ENCODE measurements at places on chromosomes 16 and 17.

GRCh38 chr16:84423416-84423837, 55.1 kb downstream of the ATP2C2 start:
- DNase-seq = peak; percentile 11

DNA sequence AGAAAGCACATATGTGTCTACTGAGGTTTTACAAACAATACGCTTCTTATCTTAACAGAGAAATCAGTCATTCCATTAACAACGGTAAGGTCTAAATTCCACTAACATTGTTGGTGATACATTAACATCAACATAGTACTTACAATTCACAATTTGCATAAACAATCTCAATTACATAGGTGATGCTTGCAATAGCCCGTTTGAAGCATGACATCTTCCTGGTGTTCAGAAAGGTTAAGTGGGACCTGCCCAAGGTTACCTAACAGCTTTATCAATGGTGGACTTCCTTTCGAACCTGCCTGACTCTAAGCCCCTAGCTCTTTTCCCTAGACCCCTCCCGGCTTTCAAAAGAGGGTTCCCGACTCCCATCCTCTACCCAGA, 699 bp downstream of the FAM222B start:
- DNase-seq = no peak

- no peak for DNase-seq
These were observed 314.9 kb downstream of the PMP22 start for GRCh38 chr17:14950216-14950615.

DNA sequence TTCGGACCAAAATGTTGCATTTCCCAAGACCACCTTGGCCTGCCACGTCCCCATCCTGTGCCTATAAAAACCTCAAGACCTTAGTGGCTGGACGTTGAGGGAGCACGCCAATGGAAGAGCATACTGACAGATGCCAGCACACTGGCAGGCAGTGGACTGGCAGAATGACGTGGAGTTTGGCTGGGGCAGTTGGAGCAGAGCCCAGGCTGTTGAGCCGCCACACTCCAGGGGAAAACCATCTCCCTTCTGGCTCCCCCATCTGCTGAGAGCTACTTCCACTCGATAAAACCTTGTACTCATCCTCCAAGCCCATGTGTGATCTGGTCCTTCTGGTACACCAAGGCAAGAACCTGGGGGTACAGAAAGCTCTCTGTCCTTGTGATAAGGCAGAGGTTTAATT, 494.1 kb downstream of the CDH11 start:
- DNase-seq = no peak

- no peak for DNase-seq
These were observed 641 bp downstream of the SBK1 start for GRCh38 chr16:28292731-28293600.

DNA sequence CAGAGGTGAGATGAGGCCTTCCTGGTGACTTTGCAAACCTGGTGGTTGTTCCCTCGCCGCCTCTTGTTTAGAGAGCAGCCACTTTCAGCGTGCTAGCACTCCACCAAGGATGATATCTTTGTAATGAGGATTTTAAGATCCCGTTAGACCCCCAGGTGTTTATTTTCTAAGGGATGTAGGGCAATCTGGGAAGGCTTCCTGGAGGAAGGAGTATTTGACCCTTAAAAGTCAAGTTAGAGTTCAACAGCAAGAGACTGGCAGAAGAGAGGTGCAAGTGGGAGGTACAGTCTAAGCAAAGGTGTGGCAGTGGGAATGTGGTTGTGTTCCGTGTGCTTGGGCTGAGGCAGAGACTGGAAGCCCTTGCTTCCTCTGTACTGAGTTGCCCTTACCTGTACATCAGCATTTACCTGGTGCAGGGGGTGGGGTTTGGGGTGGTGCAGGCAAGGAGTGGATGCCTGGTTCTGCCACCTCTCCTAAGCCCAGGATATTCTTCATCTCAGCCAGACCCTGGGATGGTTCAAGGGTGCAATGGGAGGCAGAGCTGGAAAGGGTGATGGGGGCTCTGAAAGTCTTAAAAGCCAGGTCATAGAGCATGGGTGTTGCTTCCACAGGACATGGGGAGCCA, 83.6 kb downstream of the SDR42E1 start:
- DNase-seq = no peak

DNA sequence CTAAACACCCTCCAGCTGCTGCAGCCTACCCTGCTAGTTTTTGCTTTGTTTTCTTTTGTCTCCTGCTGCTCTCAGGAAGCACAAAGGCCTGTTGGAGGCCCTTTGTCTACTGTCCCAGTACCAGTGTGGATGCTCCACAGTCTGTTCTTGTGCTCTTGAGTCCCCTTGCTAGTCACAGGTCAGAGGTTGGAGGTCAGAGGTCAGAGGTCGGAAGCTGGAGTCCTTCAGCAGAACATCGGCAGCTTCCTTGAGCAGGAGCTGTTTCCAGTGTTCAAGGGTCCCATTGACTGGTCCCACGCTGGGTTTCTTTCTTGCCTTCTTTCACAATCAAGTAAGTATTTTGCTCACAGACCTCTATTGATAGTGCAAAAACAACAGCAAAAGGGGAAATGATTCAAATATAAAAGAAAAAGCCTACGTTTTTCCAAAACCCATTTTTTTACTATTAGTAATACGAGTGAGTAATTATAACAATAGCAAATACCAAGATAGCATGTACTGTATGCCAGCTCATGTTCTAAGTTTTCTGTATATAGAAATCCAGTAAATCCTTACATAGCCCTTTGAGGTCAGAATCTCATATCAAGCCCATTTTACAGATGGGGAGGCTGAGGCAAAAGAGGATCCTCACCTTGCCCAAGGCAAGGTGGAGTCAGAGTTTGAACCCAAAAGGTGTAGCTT, 10.9 kb upstream of the IL34 start:
- DNase-seq = no peak

DNA sequence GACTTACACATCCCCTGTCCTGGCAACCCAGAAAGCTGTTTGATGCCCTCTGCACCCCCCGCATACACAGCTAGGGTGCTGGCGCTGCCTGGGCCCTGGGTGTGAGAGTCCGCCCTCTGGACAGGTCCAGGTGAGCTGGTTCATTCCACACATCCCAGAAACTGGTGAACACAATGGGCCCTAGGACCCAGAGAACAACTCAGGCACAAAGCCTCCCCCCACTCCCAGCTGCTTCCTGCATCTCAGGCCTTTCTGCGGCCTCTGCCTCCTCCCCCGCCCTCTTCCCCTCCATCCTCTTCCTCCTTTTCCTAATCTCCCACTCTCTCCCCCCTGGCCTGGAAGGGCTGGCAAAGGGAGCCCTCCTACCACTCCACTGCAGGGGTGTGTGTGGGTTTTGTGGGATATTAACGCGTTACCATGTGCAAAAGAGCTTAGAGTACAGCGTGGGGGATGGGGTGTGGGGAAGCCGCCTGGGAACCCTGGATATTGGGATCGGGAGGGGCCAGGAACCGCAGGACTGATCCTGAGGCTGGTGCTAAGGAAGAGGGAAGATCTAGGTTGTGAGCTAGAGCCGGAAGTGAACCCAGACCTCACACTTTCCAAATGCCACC, 1.6 kb upstream of the PPP1R9B start:
- no peak for DNase-seq

GRCh38 chr17:50027172-50027880, 28.6 kb upstream of the ITGA3 start:
- DNase-seq = no peak

DNA sequence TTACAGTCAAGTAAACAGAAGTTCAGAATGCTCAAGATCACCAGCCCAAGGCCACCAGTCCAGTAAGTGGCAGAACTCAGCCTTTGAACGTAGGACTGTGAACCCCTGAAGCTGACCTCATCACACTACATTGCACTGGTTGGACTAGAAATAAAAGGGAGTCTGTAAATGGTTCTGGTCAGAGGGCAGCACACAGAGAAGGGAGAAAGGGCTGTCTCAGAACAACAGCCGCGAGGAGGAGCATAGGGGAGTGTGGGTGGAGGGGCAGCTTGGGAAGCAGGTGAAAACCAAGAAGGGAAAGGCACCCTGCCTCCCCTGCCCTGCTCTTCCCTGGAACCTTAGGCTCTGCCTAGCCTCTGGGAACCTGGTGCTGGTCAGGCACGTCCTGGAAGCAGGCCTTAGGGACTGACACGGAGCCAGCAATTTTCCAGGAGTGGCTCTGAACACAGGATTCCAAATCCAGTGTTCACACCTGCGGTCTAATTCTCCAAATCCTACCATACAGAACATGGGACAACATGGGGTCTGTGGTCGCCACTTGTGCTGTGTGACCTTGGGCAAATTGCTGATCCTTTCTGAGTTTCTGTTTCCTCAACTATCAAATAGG, 7.0 kb downstream of the PDILT start:
- DNase-seq = no peak

DNA sequence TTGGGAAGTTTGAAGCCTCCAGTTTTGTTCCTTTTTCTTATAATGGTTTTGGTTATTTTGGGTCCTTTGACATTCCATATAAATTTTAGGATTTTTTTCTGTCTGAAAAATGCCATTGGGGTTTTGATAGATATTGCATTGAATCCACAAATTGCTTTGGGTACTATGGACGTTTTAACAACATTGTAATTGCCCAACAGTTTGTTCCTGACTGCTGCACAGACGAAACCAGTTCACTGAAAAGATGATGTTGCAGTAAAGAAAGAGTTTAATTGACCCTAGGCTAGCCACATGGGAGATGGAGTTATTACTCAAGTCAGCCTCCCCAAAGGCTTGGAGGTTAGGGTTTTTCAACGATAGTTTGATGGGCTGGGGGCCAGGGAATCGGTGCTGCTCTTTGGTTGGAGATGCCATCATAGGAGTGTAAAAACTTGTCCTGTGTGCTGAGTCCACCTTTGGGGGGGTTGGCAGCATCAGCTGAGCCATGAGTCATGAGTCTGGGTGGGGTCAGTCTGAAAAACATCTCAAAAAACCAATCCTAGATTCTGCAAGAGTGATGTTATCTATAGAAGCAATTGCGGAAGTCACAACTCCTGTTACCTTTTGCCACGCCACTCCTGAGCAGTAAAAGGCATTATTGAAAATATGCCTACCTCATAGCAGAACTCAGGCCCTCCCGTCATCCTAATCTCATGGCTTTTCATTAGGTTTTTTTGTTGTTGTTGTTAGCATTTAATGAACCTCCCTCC, 2.7 kb upstream of the PRSS41 start:
- DNase-seq = no peak

GRCh38 chr16:1524366-1524765, 9.1 kb upstream of the TMEM204 start:
- DNase-seq = no peak

- DNase-seq = no peak
These were observed 4.0 kb downstream of the PRKCA start for GRCh38 chr17:66306446-66306845.

DNA sequence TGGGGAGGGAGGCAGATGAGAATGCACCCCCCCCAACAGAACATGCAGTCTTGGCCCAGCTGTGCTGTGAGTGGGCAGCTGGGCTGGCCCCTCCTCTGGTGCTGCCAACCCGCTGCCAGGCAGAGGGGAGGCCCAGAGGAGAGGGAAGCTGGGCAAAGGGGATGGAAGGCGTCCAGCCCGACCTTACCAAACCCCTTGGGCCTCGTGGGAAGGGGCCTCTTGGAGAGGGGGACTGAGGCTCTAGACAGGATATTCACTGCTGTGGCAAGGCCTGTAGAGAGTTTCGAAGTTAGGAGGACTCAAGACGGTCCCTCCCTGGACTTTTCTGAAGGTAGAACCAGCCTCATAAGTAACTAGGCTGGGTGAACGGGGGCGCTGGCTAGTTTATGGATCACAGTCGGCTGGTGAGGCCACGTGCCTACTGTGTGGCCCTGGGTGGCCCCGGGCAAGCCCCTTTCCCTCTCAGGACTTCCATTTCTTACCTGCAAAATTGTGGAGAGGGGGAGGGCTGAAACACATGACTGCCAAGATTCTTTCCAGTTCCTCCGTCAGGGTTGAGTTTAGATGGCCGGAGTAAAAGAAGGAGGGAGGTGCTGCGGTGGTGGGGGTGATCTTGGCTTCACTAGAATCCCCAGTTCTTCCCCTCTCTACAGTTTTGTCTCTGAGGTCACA, 857 bp upstream of the STAT5A start:
- peak; percentile 40 for DNase-seq

DNA sequence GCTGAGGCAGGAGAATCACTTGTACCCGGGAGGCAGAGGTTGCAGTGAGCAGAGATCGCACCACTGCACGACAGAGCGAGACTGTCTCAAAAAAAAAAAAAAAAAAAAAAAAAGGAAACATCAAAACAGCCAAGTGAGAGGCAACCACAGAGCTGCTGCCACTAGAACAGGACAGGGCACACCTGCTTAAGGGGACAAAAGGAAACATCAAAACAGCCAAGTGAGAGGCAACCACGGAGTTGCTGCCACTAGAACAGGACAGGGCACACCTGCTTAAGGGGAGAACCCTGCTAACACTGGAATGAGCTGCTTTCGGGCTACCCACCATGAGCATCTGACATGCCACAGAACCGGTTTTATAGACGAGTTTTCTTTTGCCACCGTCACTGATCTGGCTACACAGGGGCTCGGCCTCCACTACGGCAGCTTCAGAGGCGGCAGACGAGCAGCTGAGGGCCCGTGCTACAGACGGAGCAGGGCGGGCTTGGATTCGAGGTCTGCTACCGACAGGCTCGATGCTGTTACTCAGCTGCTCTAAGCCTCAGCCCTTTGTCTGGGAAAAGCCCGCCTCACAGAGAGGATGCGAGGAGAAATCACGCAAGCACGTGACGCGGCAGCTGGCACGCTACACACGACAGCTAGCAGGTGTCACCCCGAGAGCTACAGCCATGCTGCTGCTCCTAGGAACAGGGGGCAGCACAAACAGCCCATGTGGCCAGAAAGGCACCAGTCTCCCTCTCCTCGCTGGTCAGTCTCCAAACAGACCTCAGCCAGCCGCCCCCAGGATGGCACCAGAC, 2.0 kb downstream of the P4HB start:
- DNase-seq = no peak

DNA sequence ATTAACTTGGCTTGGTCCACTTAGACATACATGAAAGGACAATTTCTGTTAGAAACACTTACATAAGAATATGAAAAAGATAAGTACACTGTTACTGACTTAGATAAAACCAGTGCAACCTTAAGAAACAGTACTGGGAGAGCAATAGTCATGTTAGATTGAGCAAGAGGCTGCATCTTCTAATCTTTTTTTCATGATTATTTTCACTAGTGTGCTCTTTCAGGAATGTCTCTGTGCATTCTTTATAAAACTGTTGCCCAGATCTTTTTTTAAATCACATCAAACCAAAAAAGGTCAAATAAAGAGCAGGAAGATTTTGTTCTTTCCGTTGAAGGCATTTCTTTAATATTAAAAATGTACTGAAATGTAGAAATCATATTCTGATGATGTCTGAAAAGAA, 100.7 kb upstream of the AXIN2 start:
- DNase-seq = no peak

GRCh38 chr17:30921544-30922196, at the start of gene ADAP2:
ADAP2 (plus strand) TSS chr17:30921945; CDS start chr17:30922015, 70 bp downstream.
- DNase-seq = no peak

Measured in GM12878 (cell line).